ENCODE measurements at places on chromosomes 2 and 18.

DNA sequence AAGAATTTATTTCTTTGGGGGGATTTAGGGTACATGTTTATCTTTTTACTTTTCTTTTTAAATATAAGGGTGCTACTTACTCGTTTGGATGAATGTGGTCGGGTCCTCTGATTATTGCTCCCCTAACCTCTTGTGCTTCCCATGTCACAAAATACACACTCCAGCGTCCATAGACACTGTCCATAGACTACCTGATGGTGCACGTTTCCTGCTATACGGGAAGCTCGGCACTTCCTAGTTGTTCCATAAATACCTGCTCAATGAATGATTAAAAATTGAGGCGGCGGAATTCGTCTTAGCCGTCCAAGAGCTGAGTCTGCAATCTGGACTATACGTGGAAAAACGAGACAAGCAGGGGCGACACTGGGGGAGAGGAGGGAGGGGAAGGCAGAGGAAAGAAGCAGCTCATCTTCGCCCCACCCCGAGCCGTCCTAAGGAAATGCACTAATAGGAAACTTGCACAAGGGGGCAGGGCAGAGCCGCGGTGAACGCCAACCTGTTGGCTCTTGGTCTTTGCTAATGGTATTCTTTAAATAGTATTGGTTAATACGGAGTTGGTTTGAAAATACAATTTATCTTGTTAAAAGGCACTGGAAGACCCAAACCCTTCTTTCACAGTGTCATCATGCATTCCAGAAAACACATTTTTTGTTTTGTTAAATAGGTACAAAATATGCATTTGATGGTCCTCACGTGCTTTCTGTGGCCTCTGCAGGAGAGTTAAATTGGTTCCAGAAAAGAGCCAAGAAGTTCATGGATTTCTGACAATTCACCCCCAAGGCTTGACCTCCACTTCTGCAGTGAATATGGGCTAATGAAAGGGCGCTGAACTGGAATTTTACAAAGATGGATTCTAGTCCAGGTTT is 73.0 kb upstream of the KCTD1 start:
- DNase-seq: no peak

- DNase-seq: no peak
Measured at GRCh38 chr2:69114534-69114933, 101.6 kb downstream of the ANTXR1 start.

GRCh38 chr2:174522553-174522952 is 35.7 kb upstream of the GPR155 start:
- no peak for DNase-seq

GRCh38 chr18:61025596-61025995 is 307.6 kb upstream of the CDH20 start:
- DNase-seq: no peak

DNA sequence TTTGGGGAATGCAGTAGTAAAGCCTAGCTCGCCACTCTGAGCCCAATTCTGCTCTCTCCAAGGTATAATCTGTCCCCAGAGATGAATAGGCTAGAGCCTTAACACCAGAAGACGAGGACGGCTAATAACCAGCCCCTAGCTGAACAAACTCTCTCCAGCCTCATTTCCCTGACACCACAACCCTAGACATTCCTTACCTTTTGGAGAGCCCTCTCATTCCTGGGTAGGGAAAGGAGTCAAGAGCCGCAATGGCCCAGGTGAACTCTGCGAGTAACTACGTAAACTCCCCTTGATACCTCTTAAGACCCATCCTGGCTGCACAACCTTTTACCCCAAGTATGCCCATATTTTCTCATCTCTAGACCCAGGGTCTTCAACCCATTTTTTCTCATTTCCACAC is 722.9 kb downstream of the BCL11A start:
- no peak for DNase-seq

DNA sequence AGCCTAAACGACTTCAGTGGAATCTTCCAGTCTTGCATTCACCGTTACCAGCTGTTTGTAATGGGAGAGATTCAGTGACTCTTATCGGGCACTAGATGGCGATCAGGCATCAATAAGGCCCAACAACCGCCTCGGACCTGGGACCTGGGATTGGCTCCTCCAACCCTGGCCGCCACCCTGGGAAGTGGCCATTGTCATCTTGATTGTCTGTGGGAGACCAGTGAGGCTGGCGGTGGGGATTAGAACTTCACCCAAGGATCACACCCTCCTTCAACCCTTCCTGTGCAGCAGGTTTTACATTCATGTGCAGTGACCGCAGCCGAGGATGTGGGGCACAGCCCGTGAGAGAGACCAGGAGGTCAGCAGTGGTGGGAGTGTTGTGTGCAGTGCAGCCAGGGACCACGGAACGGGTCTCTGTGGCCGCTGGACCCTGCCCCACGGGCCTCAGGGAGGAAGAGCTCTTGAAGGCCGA is 85.3 kb downstream of the SPP2 start:
- DNase-seq: peak; percentile 51
